Stimulated activated CD8-positive, alpha-beta memory T cell treated with anti-CD3 and anti-CD28 coated beads, Interleukin-7, amount 100 ng/mL, for 1 hour (primary cell): ENCODE measurements at places on chromosomes 6 and 20.

DNA sequence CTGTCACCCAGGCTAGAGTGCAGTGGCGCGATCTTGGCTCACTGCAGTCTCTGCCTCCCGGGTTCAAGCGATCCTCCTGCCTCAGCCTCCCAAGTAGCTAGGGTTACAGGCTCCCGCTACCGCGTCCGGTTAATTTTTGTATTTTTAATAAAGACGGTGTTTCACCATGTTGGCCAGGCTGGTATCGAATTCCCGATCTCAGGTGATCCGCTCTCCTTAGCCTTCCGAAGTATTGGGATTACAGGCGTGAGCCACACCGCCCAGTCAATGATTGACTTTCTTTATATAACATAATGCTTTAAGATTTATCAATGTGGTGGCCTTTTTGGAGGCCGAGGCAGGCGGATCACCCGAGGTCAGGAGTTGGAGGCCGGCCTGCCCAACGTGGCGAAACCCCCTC is 7.8 kb upstream of the ABT1 start:
- no peak for DNase-seq

- DNase-seq: no peak
Measured at GRCh38 chr6:27078734-27079357, 168.7 kb upstream of the PRSS16 start.

DNA sequence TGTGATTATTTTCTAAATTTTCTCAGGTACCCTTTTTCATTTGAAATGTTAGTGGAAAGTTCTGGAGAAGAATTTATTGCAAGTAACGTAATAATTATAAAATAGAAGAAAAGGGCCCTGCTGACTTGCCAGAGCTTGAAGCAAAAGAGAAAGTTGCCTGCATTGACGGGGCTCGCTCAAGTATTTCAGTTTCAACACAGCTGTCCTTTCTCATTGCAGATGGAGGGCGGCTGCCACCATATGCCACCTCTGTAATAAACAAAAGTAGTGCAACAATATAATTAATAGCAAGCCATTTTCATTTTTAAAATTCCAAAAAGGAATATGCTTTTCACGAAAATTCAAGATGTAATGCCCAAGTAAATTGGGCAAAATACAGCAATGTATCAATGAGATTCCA is 246.2 kb downstream of the PACRG start:
- DNase-seq: no peak

DNA sequence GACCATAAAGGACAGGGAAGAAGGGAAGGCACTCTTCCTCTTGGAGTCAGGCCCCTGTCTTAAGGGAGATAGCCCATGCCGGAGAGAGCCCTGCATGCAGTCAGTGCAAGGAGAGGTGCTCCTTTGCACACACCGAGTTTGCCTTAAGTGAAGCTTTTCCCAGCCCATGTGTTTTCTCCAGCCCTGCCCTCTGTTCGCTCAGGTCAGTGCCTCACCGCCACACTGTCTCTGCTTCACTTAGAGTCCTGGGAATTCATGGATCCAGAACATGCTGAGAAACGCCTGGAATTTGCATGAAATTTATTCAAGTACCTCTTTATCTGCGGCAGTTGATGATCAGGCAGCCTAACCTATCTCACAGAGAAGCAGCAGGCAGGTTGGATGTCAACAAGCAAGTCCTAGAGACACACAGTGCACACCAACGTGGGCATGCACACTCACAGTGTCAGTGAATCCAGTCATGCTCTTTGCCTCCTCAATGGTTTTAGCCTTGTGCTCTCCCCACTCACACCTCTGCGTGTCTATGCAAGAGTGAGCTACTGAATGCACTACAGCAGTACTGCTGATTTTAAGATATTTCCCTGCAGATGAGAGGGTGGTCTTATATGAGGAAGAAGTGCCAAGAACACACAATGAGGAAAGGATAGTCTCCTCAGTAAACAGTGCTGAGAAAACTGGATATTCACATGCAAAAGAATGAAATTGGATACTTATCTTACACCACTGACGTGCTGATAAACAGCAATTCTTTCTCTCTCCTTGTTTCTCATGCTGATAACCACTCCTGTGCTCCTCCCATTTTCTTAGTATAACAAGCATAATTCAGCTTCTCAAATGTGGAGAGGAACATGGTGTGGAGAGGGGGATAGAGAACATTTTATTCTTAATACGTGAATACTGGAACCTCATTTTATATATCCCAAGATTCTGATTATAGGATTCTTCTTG is 295.1 kb upstream of the CDYL start:
- no peak for DNase-seq

GRCh38 chr20:34105978-34106675 is 5.9 kb downstream of the EIF2S2 start:
- no peak for DNase-seq

DNA sequence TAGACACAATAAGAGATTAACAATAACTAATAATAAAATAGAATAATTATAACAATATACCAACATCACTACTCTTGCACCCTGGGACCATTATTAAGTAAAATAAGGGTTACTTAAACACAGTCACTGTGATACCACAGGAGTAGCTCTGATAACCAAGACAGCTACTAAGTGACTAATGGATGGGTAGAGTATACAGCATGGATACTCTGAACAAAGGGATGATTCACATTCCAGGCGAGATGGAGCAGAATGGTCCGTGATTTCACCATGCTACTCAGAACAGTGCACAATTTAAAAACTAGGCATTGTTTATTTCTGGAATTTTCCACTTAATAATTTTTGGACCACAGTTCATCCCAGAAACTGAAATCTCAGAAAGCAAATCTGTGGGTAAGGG is 80.0 kb upstream of the FUT9 start:
- no peak for DNase-seq

DNA sequence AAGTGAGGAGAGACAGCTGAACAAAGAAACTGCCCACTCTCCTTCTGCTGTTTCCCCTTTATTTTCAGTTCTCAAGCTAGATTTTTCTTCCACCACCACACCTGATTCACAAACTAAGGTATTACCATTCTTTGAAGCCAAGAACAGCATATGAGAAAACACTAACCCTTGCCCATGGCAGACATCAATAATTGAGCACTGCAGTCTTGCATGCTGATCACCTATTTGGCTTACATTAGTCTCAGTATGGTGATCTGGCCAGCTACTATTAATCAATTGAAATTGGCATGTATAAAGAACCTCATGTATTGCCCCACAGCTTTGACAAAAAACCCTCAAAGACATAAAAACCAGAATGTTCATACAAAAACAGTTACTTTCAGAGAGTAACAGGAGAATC is 166.3 kb downstream of the SAMD5 start:
- DNase-seq: no peak

DNA sequence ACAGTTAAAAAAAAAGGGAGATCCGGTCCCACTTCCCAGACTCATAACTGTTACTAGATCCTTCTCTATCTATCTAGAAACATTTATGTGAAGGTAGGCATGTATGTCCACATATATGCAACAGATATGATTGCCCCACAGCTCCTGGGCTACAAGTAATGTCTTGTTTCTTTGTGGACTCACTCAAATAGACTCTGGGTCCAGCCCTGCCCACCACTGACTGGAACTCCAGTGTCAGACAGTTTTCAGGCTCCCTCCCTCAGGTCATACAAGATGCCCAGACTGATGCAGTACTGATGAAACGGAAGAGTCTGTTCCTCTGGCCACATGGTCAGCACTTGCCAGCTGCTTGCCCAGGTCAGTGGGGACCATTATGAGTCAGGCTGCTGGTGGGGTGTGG is 30.8 kb upstream of the IER3 start:
- DNase-seq: no peak

DNA sequence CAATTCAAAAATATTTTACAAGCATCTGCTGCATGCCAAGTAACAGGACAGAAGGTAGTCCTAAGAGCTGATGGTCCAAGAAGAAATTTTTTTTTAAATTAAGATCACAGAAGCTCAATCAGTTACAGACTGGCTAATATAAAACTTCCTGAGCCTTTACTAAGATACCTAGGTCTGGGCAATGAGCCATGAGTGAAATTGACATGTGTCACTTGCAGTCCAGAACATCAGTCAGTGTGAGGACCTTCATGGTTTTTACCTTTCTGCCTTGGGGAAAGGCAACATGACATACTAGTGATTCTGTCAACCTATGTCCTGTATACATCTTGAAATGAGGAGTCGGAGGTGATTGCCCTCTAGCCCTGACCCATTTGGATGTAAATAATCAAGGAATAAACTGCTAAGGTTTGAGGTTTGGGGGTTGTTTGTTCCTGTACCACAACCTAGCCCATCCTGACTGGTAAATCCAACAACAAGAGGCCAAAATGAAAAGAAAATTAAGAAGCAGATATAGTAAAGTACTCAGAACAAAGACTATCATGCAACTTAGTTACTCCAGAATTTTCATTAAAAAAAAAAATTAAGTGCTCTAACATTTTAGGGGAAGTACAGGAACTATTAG is 70.0 kb downstream of the CNKSR3 start:
- no peak for DNase-seq
